Choroid plexus epithelial cell (primary cell): ENCODE measurements at places on chromosomes 5 and 9.

GRCh38 chr5:146003852-146004251 lies 67.5 kb downstream of the SH3RF2 start:
- DNase-seq = no peak

GRCh38 chr9:20478786-20479185 lies 143.5 kb downstream of the MLLT3 start:
- DNase-seq = no peak

GRCh38 chr9:97506787-97507186 lies 5.3 kb downstream of the TMOD1 start:
- no peak for DNase-seq

GRCh38 chr9:136590821-136591752 lies 45.2 kb upstream of the NOTCH1 start:
- no peak for DNase-seq

- DNase-seq = peak; percentile 62
These were observed 92.5 kb upstream of the TNFSF8 start for GRCh38 chr9:115022760-115023434.

DNA sequence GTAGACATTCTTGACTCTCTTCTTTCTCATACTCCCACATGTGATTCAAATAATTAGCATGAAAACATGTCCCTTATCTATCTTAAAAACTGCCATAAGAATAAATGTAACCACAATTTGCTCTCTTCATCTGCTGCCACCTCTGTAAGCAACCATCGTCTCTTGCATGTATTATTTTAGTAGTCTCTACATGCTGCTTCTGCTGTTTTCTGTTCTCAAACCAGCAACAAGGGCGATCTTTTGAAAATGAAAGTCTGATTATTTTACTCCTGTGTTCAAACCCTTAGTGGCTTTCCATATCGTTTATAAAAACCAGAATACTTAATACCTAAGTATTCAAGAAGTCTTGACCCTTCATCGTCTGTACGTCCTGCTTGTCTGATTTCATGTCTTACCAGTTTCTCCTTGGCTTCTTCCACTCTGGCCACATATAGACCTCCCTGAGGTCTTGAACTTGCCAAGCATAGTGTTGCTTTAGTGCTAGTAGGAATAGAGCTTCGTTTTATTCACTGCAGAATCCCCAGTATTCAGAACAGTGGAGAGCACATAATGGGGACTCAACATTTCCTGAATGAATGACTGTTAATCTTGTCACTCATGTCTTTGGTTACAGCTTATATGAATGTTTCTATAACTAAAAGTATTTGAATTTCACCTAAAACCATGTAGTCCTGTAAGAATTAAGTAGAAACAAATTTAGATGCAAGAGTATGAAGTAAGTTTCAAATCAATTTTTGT lies 10.6 kb downstream of the CDC42SE2 start:
- DNase-seq = no peak

GRCh38 chr9:114947058-114947457 lies 16.7 kb upstream of the TNFSF8 start:
- no peak for DNase-seq

GRCh38 chr5:129018837-129019236 lies 53.5 kb downstream of the SLC27A6 start:
- DNase-seq = no peak

DNA sequence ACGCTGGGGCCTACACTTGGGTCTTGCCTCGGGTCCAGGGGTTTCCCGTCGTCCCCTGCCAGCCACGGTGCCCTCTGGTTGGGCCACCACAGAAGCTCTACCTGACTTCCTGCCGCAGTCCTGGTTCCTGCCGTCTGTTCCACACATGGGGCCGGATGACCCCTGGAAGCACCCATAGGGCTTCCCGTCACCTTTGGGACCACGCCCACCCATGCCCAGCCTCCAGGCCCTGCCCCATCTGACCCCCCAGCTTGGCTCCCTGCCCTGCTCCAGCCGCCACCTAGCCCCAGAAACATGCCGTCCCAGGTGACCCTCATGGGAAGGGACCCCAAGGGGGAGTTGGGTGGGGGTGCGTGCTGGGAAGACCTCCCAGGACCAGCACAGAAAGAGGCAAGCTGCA lies 13.7 kb downstream of the MRPL36 start:
- no peak for DNase-seq

- DNase-seq = no peak
These were observed 480.0 kb upstream of the PAPPA start for GRCh38 chr9:115673599-115673998.

DNA sequence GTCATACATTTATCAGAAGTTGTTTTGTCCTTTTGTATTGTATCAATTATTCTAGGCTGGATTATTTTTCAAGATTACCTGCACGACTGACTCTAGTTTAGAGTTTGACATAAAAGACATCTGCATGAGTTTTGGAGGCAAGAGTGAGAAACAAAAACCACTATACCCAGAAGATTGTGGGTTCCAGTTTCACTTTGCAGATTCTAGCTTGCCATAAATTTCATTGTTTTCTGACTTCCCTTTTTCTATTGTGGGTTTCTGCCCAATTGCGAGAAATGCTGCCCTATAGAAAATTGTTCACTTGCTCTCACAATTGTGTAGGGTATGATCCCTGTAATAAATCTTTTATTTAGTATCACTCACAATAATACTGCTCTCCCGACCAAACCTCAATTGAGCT lies 1043.4 kb upstream of the CDH10 start:
- no peak for DNase-seq

- no peak for DNase-seq
These were observed 218.0 kb downstream of the DCP2 start for GRCh38 chr5:113194591-113194990.

DNA sequence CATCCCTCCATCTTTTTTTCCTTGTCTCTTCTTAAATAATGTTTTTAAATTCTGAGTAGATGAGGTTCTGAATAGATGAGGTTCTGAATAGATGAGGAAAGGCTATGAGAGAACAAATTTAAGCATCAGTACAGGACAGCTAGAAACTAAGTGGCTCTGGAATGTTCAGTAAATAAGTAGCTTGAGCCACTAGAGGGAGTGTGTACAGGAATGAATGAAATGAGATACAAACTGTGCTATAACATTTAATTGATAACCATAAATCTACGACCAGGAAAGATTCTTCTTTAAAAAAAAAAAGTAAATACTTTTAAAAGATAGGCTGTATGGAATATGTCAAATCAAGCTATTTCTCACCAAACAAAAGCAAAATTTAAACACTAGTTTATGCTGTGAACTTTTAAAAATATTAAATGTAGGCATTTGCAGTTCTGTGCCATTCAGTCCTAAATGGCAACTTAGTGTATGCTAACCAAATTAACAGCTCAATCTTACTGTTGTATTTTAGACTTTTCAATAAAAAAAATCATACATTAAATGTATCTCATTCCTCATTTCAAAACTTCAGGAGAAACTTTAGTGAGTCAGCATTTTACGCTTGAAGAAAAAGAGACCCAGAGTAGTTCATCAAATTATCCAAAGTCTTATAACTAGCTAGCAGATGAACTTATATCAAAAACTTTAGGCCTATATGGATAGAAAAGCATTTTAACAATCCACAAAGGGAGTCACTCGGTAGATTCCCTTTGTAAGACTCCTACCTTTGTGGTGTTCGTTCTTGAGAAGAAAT lies 70.4 kb upstream of the SNX2 start:
- peak; percentile 84 for DNase-seq

DNA sequence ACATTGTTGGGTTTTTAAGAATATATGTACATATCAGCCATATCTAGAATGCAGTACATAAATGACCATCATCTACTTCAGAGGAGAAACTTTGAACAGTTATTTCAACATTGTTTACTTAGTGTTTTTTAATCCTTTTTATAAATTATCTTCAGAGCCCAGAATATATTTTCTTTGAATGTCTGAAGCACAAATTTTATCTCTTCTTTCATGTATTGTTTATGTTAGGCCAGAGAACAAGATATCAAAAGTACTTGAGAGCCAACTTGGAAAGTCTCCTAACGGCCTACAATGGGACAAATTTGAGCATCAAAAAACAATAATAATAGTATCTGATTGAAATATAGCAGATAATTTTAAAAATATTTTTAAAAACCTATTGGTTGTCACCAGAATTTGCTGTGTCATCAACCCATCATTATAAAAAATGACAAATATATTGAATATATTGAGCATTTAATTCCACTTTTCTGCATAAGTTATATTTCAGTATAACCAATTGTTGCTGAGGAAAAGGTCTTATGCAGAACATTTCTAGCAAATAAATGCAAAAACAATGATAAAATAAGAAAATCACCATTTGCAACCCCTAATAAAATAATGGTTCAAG lies 67.5 kb upstream of the CCNG1 start:
- DNase-seq = no peak

- DNase-seq = no peak
These were observed 332.6 kb downstream of the TAF11L14 start for GRCh38 chr5:17966640-17967402.

DNA sequence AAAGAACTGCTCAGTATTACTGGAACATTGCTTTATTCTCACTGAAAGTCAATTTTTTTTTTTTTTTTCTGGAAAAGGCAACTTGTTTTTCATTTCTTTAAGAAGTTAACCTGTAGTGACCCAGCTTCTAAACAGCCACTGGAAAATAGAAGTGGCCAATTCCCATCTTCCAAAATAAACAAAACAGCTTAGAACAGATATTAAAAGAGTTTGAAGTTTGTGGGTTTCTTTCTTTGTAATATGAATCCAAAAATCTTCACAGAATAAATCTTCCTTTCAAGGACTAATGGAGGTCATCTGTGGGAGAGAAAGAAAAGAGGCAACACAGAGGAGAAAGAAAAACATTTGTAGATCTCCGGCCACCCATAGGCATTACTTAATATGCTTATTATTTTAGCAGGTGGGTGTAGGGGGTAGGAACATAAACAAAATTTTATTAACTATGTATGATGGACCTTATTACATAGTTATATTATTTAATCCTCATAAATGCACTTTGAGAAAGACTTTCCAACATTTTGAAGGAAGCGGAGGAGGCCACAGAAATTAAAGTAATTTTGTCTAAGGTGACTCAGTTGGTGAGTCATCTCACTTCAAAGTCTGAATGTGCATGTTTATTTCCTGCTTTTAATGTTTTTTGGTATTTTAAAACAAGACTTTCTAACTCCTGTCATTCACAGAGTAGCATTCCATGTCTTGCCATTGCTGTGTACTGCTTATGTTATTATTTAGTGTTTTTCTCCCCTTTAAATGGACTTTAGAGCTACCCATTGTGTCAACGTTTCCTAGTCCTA lies 1791.8 kb upstream of the WWC1 start:
- DNase-seq = no peak

DNA sequence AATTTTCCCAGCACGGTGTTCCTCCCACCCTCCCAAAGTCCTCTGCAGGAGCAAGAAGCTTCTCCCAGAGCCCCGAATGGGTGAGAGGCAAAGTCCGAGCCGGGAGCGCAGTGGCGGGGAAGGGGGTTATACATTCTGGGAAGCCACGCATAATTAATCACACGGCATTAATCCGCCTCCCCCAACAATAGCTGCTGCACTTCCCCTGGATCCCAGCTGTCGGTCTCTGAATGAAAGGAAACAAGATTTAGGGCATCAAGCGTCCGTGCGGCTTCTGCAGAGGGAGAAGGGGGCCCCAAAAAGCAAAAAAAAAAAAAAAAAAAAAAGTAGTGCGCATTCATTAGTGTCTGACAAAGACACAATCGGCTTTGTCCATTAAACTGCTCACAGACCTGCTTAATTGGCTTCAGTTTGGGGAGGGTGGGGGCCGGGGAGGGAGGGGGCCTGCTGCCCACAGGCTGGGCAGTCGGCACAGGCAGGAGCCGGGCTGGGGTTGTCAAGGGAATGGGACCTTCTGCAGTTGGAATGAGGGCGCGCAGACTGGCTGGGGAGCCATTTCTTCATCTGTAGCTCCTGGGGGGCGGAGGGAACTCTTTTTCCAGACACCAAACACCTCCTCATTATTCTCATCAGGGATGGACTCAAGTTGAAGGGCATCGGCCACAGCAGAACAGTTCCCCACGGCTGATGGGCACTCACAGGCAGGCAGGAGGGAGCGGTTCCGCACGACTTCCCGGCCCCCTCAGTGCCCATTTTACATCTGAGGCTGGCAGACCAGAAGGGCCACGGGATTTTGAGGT lies 3.4 kb downstream of the NOTCH1 start:
- DNase-seq = no peak

GRCh38 chr5:9438596-9439354 lies 107.1 kb downstream of the SEMA5A start:
- DNase-seq = no peak

DNA sequence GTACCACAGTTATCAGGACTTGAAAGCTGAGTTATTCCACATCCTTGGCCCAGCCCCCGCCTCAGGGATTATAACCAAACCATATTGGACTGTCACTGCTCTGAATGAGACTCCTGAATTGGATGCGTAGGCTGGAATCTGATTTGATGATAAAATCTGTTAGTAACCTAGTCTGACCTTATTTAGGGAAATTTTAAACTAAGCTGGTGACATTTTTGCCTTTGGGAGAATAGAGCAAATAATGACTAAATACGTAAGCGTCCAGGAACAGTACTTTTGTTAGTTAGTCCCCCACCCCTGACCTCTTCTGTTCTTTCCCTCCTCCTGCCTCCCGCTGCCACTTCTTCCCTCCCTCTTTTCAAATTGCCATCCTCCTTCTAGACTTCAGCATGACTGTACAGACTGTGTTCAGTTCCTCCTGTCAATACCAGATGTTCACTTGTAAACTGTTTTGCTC lies 92.6 kb downstream of the TLE4 start:
- DNase-seq = no peak

DNA sequence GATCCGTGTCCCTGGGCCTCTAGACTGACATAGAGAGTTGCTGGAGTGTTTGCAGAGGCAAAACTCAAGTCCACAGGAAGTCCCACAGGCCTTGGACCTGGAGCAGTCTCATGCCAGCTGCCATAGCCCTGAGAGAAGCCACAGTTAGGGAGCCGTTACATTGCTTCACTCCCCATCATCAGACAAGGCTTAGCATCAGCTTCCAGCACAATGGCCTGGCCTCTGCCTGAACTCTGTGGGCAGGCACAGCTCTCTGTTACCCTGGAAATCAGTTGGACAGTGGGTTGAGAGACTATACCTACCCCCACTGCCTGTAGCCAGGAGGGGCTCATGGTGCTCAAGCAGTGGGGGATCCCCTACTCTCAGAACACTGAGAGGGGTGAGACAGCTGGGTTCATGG lies 16.2 kb upstream of the C9orf72 start:
- peak; percentile 16 for DNase-seq

DNA sequence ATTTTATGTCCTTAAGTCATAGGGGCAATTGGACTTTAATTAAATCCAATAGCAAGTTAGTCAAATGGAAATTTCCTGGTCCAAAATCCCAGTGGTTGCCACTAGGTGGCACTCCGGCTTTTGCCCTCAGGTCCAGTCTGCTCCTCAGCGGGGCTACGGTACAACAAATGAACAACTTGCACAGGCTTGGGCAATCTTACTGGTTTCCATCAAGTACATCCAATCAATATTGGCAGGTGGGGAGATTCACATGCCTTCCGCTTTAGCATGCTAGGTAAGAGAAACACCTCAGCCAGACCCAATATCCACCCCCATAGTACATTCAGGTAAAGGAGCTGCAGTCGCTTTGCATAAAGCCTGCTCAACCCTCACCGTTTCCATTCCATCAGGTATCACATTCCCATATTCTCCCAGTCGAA lies 6.3 kb upstream of the MXD3 start:
- DNase-seq = peak; percentile 91

- DNase-seq = no peak
These were observed 58.5 kb downstream of the GGTA1 start for GRCh38 chr9:121441165-121441564.

GRCh38 chr5:79800979-79801827 lies 111.6 kb downstream of the CMYA5 start:
- DNase-seq = peak; percentile 32

GRCh38 chr9:126959336-126959735 lies 44.8 kb downstream of the RALGPS1 start:
- no peak for DNase-seq

GRCh38 chr9:1018121-1018520 lies 32.0 kb upstream of the DMRT2 start:
- DNase-seq = peak; percentile 3
